Gastrocnemius medialis (tissue), 4 donors: ENCODE measurements at places on chromosomes 2 and 18. TPM values are rescaled to one million over a fixed set of nuclear protein-coding genes. Genes with fewer than 3 reads are reported as not detected.

SEPTIN10 gene
- total RNA-seq: 34.2 TPM

GALR1 gene
- not detected for total RNA-seq

MREG gene
- 0.36 TPM for total RNA-seq

RNF149 gene
- 27.7 TPM for total RNA-seq

LIMS3 gene
- 20.7 TPM for total RNA-seq

INPP1 gene
- 5.6 TPM for total RNA-seq

CXCR1 gene
- total RNA-seq: 0.53 TPM

IMPA2 gene
- 391 TPM for total RNA-seq

ARHGAP28 gene
- total RNA-seq: 7.5 TPM

TCF23 gene
- not detected for total RNA-seq

TFCP2L1 gene
- total RNA-seq: 1.3 TPM

ZNF521 gene
- 15.6 TPM for total RNA-seq

RAPGEF4 gene
- total RNA-seq: 5.5 TPM

REEP1 gene
- 4.2 TPM for total RNA-seq

FEZ2 gene
- 65.1 TPM for total RNA-seq

TMX3 gene
- 13.7 TPM for total RNA-seq

ANKRD62 gene
- total RNA-seq: not detected

DNAJC5G gene
- not detected for total RNA-seq

NPAS2 gene
- total RNA-seq: 48.2 TPM

COPS7B gene
- 14.8 TPM for total RNA-seq

SERPINB5 gene
- total RNA-seq: not detected

KCNE4 gene
- 4.3 TPM for total RNA-seq

SLC9A2 gene
- 5.0 TPM for total RNA-seq

IL1A gene
- total RNA-seq: not detected

MC2R gene
- not detected for total RNA-seq

CHRND gene
- 97.0 TPM for total RNA-seq

TAF4B gene
- total RNA-seq: 5.6 TPM

MRO gene
- not detected for total RNA-seq

MFF gene
- 94.5 TPM for total RNA-seq

RESP18 gene
- not detected for total RNA-seq

IGFBP2 gene
- total RNA-seq: 44.4 TPM

KLF11 gene
- total RNA-seq: 12.0 TPM

CPS1 gene
- 2.8 TPM for total RNA-seq

SLC5A6 gene
- 26.1 TPM for total RNA-seq

LIPG gene
- 6.4 TPM for total RNA-seq

ZAP70 gene
- total RNA-seq: 1.1 TPM

SGPP2 gene
- total RNA-seq: 0.17 TPM

DIPK1C gene
- not detected for total RNA-seq

UGT1A6 gene
- 0.31 TPM for total RNA-seq

CNGA3 gene
- not detected for total RNA-seq

IL36A gene
- total RNA-seq: not detected

CDH19 gene
- 1.0 TPM for total RNA-seq
